ENCODE measurements at places on chromosomes 7 and 10.

GRCh38 chr10:58952162-58952601, 224.3 kb upstream of the PHYHIPL start:
- no peak for DNase-seq

DNA sequence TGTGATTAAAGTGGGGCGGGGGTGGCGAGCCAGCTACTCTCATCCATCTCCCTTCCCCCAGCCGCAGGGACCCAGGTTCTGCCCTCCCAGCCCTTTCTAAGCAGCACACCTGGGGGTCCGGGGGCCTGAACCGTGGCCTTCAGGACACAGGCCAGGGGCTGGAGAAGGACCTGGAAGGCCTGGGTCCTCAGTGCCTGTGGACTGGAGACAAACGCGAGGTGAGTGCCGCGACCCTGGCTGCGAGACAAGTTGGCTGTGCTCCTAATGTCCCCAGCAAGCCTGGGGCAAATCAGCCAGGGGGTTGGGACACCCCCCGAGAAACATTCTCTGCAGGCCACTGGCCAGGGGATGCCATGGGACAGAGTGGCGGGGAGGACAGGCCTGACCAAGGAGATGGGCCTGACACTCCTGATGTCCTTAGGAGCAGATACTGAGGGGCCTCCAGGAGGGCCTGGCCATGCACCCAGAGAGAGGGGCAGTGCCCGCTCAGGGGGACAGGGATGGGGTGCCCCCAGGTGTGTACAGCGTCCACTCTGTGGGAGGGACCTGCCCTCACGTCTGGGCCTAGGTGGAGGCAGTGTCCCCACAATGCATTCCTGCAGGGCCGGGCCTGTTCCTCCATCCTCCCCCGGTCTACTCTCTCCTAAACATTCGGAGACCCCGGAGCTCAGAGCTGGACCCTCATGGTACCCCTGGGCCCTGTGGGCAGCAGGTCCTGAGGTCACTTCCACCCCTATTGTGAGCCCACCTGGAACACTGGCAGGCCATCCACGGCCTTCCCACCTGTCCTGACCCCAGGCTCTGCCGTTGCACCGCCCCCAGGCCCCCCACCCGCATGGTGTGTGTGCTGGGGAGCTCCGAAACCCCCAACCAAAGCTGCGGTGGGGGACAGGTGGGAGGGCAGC, 13.1 kb downstream of the BRAT1 start:
- no peak for DNase-seq

- no peak for DNase-seq
These were observed 22.8 kb upstream of the AGMO start for GRCh38 chr7:15584575-15584974.

- DNase-seq = no peak
These were observed 68.6 kb downstream of the UNCX start for GRCh38 chr7:1301054-1301881.

- no peak for DNase-seq
These were observed 42.5 kb downstream of the CCDC71L start for GRCh38 chr7:106618480-106618879.

GRCh38 chr7:121874298-121874697, 1.3 kb downstream of the PTPRZ1 start:
- DNase-seq = no peak

GRCh38 chr7:112206991-112207592, 597 bp downstream of the ZNF277 start:
- DNase-seq = peak; percentile 22

- DNase-seq = peak; percentile 87
These were observed 189.5 kb downstream of the CXCL12 start for GRCh38 chr10:44195112-44196007.

GRCh38 chr10:69801434-69802315, at the start of gene COL13A1:
Gene COL13A1, plus strand, starts transcription at chr10:69801906. Its CDS starts 518 bp downstream, at chr10:69802424.
- DNase-seq = peak; percentile 83

DNA sequence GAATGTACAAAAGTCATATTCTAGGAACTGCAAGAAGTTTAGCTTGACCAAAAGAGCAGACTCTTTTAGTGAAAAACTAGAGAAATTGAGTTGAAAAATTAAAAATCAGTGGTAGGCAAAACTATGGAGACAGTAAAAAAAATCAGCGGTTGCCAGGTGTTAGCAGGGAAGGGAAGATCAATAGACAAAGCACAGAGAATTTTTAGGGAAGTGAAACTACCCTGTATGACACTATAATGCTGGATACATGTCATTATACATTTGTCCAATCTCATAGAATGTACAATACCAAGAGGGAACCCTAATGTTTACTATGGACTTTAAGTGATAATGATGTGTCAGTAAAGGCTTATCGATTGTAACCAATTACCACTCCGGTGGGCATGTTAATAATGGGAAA, 761.9 kb downstream of the MAGI2 start:
- no peak for DNase-seq

GRCh38 chr7:50210706-50211115, 93.8 kb upstream of the IKZF1 start:
- DNase-seq = no peak

GRCh38 chr10:46234026-46234425, 52.8 kb upstream of the ANTXRL start:
- DNase-seq = no peak

- DNase-seq = no peak
These were observed 146.7 kb upstream of the PRR15 start for GRCh38 chr7:29416938-29417305.

DNA sequence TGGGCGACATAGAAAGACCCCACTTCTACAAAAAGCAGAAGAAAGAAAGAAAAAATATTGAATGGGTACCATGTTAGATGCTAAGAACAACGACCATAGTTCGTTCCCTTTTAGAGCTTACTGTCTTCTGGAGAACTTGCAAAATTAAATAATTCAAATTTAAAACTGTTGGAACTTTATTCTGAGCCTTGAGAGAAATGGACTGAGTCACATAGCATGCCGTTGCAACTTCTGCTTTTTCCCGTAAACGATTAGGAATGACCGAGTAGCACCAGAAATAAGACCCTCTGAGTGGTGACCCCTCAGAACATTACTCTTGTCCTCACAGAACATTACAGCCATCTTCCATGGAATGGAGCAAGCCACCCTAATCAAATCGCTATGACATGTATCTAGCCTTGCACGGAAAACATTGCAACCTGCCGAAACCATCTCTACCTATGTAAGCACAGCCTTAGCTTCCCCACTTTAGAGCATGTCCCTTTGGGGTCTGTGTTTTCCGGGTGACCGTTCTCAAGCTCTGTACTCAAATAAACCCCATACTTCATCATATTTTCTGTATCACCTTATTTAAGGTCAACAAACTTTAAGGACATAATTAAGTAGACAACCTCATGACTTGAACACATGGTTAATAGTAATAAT, 179.1 kb downstream of the PRKCQ start:
- no peak for DNase-seq

DNA sequence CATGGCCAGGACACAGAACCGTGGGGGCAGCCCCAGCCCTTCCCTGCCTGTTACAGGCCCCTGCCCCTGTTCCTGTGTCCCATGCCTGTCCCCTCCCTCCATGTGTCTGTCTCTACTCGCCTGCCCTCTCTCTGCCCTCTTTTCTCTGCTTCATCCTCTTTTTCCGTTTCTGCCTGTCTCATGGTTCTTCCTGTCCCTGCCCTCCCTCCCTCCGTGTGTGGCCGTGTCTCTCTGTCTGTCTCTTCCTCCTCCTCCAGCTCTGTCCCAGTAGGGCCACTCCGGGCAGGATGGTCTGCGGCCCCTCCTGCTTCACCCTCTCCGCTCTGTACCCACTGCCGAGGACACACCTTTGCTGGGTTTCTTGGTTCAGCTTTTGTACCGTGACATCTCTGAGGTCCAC, 137.4 kb downstream of the FAM53B start:
- DNase-seq = no peak

DNA sequence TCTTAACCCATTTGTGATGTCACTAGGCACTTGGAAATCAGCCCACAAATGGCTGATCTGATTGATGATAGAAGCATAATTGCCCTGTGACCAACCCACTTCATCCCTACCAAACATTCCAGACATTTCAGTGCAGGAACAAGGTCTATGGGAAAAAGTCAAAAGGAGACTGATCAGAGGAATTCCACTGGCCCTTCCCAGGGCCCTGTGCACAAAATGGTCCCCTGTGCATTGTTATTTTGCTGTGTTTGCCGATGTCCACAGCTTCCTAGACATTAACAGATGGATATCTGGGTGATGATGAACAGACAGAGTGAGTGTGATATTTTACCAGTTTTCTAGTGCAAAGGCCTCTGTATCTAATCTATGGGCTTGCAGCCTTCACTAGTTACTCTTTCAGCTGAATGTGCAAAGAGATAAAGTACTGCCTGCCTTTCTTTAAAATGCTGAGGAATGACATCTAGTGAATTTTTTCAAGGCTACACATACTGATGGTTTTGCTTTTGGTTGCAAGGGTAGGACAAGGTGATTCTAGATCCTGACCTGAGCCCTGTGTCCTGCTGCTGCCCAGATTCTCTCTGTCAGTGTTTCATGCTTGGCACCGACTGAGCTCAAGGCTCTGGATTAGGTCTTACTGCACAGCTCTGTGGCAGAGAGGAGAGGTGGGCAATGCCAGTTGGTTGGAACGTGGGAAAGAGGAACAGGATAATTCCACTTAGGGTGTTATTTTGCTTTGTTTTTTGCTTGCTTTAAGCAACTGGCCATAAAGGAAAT, 55.4 kb downstream of the CALD1 start:
- DNase-seq = peak; percentile 22

GRCh38 chr7:47215049-47215448, 366.9 kb downstream of the TNS3 start:
- DNase-seq = no peak

DNA sequence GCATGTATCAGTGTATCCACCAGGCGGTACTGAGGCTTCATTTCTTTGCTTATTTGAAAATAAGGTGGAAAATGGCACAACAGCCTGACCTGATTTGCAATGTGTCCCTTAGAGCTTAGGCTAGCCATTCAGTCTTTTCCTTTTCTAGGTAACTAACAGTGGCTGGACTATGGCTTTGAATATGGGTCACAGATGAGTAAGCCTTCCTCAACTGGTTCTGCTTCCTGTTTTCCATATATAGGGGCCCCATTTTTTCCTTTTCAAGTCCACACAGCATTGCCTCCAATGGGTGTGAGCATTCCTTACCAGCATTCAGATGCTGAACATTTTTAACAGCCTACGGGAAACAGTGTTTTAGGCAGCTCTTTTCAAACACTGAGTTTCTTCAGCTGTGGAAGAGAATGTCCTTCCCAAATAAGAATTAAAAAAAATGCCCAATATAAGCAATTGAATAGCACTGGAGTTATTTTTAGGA, 3.9 kb upstream of the ITGB1 start:
- peak; percentile 50 for DNase-seq

DNA sequence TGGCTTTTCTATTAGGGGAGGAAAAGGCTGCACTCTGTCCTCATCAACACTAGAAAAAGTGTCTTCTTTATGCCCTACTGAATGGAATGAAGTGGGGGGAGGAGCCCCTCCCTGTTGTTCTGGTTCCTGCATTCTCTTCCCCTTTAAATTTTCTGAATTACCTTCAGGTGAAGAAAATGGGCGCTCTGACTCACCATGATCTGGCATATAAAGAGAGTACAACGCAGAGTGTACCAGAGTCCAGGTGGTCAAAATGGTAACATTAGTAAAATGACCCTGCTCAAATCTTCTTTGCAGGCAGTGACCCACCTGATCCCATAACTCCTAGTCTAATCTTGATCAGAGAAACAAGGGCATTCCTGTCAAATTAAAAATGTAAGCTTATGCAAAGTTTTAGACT, 80.7 kb downstream of the THSD7A start:
- no peak for DNase-seq

GRCh38 chr10:12869427-12869826, 132.1 kb downstream of the CCDC3 start:
- DNase-seq = no peak

- peak; percentile 45 for DNase-seq
These were observed 1.9 kb downstream of the BNIP3 start for GRCh38 chr10:131979821-131980270.

DNA sequence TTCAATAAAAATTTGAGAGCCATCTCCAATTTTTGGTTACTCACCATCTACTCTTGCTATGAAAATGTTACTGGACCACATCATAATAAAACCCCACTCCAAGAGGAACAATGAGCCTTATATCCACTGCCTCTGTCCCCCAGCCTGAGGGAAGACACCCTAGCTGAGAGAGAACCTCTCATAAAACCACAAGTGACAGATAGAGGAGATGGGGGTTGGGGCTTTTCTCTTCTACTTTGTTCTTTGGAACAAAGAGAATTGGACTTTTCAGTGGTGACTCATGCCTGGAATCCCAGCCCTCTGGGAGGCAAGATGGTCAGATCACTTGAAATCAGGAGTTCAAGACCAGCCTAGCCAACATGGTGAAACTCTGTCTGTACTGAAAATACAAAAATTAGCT, 27.6 kb upstream of the TAS2R16 start:
- DNase-seq = no peak

DNA sequence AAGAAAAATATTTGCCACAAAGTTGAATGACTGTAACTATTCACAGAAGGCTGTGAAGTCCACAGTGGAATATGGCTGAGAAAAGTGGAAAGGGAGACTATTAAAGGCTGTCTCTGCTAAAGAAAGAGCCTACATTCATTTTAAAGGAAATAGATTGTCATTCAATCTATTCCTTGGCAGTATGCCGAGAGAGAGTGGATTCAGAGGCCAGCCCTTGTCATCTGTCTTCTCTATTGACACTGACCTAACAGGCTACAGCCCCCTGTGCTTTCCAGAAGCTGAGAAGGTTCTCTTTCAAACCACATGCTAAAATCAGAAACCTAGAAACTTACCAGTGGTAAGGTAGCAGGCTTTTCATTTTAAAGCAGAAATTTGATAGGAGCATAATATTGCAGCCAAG, 12.1 kb downstream of the ODAD2 start:
- no peak for DNase-seq

GRCh38 chr7:2572101-2572842, 13.5 kb downstream of the IQCE start:
- no peak for DNase-seq

- DNase-seq = no peak
These were observed 203.1 kb upstream of the PDE1C start for GRCh38 chr7:32273297-32273696.

DNA sequence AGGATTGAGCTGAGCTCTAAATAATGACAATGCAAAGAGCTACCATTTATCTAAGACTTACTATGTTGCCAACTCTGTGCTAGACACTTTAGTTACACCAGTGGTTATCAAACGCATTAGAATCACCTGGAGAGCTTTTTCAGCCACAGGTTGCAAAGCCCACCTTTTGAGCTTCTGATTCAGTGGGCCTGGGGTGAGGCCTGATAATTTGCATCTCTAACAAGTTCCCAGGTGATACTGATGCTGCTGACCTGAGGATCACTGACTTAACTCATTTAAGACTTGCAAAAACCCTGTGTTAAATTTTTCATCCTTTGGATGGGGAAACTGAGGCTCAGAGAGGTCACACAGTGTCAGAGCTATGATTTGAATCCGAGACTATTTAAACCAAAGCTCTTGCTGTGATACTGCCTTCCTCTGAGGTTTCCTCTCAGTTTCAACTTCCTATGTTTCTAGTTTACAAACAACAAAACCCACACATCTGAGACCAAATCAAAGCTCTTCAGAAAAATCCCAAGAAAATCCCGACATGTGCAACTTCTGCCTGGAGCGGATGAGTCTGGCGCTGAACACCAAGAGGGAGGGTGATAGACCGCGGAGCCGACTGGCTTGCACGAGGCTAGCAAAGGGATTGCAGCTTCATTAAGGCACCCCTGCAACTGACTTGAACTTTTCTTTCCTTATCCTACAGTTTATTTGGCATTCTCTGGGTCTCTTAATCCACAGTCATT, 124.9 kb downstream of the CYP26A1 start:
- peak; percentile 20 for DNase-seq

- no peak for DNase-seq
These were observed 9.5 kb downstream of the GLI3 start for GRCh38 chr7:42227541-42227935.

Data from hepatic stellate cell (primary cell).